ENCODE measurements at places on chromosomes 2 and 18. TPM values are rescaled to one million over a fixed set of nuclear protein-coding genes. Genes with fewer than 3 reads are reported as not detected.
A peak's percentile ranks its signal among the peaks of the same experiment; 100 is the strongest.

GRCh38 chr2:159902722-159903121 is 104.7 kb upstream of the CD302 start:
- DNase-seq: no peak

GRCh38 chr2:127039387-127040031 is 67.4 kb downstream of the BIN1 start:
- DNase-seq: no peak

The KCNG2 gene
- not detected for total RNA-seq

GRCh38 chr18:36772241-36772723 is 56.5 kb downstream of the TPGS2 start:
- DNase-seq: no peak

- DNase-seq: peak; percentile 18
Measured at GRCh38 chr18:5066380-5066977, 130.6 kb downstream of the AKAIN1 start.

All from hepatocyte (in vitro differentiated cells).